ENCODE measurements at places on chromosomes 11 and 22.

DNA sequence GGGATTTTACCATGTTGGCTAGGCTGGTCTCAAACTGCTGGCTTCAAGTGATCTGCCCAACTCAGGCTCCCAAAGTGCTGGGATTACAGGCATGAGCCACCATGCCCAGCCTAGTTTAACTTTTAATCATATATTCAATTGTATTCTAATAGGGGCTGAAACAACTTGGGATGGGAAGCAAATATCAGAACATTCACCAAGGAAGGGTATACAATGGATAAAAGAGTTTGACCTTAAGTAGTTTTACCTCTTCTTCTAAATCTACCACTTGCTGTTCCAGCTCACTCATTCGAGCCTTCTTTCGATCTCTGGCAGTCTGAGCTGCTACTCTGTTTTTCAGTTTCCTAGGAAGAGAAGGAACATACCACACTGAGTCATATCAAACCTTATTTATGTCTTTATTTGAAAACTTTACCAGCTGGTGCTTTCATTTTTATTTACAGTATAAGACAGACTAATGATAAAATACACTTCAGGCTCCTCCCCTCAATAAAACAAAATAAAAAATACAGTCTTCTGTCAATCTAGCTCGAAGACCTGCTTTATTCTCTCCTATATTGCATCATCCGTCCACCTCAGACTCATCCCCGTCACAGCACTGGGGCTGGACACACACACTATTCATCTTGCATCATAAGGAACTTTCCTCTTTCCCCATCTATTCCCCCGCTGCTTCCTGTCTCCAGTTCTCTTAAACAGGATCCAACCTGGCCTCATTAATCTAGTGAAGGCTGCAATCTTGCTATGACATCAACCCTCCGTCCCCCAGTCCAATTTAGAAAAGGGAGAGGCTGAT, 1.4 kb downstream of the XBP1 start:
- peak; percentile 89 for DNase-seq

GRCh38 chr11:36404831-36405230, 105.2 kb downstream of the TRAF6 start:
- no peak for DNase-seq

DNA sequence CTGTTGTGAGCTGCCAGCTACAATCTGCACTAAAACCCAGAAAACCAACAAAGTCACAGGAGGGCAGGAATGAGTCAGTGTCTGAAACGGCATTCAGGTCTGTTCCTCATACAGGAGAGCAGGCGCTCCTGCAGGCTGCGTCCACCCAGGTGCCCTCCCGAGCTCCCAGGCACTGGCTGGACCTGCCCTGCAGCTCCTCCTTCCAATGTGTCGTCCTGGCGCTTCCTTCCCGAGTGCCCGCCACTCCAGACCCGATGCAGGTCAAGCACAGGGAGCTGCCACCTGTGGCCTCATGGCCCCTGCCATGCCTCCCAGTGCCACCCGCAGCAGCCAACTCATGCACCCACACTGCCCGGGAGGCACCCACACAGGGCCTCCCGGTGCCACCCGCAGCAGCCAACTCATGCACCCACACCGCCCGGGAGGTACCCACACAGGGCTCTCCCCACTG, 12.0 kb downstream of the BRD1 start:
- DNase-seq = no peak

GRCh38 chr11:74050465-74050864, 41.6 kb upstream of the UCP3 start:
- DNase-seq = no peak

GRCh38 chr11:118283037-118283636, 19.0 kb upstream of the MPZL2 start:
- DNase-seq = no peak

DNA sequence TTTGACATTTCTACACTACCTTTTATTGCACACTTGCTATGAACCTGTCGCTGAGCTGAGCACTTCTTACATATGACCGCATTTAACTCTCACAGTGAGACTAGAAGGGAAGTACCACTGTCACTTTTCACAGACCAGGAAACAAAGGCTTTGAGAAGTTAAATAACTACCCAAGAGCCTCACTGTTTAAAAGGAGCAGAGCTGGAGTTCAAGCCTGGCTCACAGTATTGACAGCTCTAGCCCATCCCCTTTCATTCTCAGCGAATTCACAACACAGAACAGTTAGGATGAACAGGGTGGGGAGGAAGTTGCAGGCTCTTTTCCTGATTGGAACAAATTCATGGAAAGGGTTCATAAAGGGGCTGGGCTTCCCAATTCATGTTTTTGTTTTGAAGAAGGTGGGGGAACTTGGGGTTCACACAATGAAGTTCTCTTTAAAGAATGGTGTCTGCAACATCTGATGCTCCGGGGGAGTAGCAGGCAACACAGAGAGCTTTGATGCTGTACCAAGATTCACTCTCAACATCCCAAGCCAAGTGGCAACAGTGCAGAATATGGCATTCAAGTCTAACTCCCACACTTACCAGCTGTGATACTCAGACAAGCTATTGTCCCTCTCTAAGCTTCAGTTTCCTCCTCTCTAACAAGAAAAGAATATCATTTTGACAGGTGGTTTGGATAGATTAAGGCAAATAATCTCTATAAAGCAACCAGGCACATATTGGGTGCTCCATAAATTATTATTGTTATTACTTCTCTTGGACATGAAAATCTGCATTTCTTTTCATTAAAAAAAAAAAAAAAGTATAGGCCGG, 17.2 kb downstream of the SCGB1A1 start:
- DNase-seq = no peak

GRCh38 chr11:17672469-17672868, 46.9 kb upstream of the MYOD1 start:
- no peak for DNase-seq

GRCh38 chr11:84243629-84244263, 957.6 kb upstream of the CCDC90B start:
- no peak for DNase-seq

- no peak for DNase-seq
These were observed 204.0 kb upstream of the NECTIN1 start for GRCh38 chr11:119932828-119933562.

Measured in SK-MEL-5 (cell line).